Activated CD8-positive, alpha-beta memory T cell treated with anti-CD3 and anti-CD28 coated beads for 1 hour (primary cell): ENCODE measurements at places on chromosomes 6 and 20.

- no peak for DNase-seq
These were observed 30.9 kb downstream of the FIG4 start for GRCh38 chr6:109722011-109722410.

DNA sequence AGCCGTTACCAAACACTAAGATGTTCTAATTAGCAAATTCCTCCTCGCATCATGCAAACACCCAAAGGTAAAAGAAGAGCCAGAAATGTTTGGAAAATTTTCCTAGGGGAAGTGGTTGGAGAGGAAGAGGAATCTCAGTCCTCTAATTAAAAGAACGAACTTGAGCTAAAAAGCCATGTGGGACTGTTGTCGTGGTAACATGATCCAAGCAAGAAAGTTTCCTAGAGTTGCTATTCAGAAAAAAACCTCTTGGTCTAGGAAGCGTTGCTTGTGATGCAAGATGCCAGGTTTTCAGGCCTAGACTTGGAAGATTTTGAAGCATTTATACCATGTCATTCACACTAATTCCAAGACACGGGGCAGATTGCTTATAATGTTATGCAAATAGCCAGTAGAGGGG lies 106.8 kb upstream of the DOK5 start:
- DNase-seq: no peak

- DNase-seq: no peak
These were observed 3.9 kb upstream of the KCNS1 start for GRCh38 chr20:45104786-45105185.

GRCh38 chr20:33963751-33964150 lies 30.0 kb upstream of the RALY start:
- DNase-seq: no peak

DNA sequence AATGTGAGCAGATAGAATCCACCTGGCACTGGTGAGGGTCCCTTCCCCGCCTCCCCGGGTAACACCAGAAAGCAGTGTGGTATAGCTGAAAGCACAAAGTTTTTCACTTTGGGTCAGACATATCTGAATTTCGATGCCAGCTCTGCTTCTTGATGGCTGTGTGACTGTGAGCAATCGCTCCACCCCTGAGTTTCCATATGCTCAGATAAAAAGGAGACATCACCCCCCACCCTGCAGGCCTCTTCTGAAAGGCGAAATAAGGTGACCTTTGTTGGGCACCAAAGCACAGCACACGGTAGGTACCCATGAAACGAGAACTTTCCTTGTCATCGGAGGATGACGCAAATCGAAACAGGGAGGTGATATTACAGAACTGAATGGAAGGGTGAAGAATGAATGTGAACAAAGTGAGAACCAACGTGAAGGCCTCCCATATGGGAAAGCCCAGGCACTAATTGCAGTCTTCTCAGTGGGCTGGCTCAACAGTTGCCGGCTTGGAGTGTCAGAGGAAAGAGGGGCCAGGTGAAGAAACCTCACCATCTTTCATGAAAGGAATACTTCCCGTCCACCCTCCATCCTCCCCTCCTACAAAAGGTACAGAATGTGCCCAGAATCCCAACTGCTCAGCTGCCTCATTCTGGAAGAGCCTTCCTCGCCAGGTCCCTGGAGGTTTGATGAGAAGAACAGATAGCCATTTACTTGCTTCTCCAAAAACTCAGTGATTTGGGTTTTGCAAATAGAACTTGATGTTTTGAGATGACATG lies 61.8 kb downstream of the NFATC2 start:
- no peak for DNase-seq

DNA sequence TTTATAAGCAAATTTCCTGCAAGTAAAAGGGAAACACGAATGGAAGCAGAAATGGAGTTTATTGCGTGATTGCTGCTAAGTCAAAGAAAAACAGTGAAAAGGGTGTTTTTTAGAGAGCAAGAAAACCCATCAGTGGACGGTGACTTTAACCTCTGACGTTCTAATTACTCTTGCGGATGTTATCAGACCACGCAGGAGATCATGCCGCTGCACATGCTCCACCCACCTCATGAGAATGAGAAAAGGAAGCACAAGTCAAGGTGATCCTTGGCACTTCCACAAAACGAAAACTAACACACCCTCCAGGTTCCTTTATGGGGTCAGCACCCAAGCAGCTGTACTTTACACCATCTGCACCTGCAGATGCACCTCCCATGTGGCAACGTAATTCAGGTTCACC lies 45.0 kb downstream of the LYRM4 start:
- no peak for DNase-seq

- no peak for DNase-seq
These were observed 9.0 kb downstream of the NFATC2 start for GRCh38 chr20:51533291-51534172.

DNA sequence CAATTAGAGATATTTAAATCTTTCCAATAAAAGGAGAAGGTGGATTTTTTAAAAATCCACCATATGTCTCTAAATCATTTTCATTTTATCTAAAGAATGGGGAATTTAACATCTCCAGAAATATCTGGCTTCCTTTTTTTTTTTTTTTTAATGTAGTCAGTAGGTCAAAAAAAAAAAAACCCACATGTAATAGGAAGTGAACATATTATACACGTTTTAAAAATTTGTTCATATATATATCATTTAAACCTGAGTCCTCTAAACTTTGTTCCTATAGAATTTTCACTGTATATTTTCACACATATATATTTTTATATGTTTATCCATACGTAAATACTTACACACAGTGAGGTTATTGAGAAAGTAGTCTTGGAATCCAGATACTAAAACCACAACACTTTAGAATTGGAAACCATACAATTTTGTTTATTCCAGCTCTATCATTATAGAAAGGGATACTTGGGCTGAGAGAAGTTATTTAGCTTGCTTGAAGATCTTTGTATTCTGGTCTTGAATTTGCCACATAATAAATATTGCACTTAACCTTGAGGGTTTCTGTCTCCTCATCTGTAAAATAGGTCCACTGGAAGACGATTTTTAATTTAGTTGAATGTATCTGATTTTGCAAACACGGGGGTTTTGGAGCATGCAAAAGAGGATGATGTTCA lies 62.1 kb upstream of the ZNF217 start:
- no peak for DNase-seq

GRCh38 chr6:141539617-141540016 lies 593.1 kb upstream of the GJE1 start:
- no peak for DNase-seq

DNA sequence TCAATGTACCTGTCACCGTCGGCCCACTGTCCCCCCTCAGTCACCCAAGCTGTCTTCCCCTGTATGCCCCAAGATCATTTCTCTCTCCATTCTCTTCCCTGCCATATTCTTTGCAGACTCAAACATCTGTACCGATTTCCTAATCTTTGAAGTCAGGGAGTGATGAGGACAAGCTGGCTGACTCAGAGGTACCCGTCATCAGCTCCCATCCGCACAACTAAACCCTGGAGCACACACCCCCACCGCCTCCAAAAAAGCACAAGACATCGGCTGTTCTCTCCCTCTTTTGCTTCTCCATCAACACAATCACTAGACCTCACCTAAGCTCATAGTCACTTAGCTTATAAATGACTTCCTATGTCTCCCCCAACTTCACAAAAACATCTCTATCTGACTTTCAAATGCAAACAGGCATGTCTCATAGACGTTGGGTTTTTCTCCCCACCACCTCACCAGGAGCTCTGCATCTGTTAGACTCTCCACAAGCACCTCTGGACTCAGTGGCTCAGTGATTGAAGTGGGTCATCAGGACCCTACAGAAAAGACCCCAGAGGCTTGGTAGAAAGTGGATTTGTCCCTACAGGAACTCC lies 11.5 kb upstream of the NFATC2 start:
- no peak for DNase-seq

DNA sequence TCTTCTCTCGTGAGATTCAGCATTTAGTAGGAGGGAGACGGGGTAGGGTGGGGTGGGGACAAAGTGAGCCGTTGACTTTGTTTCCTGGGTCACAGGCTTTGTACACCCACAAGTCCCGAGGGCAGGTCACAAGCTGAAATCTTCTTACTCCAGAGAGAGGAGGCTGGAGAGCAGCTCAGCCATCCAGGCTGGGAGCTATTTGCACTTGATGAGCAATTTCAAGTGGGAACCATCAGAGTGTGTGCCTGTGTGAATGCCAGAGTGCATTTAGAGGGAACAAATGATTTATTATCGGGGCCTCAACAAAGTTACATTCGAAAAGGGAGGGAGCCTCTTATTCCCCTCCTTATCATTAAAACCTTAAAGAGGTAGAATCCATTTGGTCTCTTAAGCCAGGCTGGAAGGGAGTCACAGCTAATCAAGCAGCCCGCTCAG lies 155.7 kb upstream of the JARID2 start:
- DNase-seq: no peak

GRCh38 chr20:61387204-61387953 lies 135.3 kb downstream of the CDH4 start:
- DNase-seq: no peak

DNA sequence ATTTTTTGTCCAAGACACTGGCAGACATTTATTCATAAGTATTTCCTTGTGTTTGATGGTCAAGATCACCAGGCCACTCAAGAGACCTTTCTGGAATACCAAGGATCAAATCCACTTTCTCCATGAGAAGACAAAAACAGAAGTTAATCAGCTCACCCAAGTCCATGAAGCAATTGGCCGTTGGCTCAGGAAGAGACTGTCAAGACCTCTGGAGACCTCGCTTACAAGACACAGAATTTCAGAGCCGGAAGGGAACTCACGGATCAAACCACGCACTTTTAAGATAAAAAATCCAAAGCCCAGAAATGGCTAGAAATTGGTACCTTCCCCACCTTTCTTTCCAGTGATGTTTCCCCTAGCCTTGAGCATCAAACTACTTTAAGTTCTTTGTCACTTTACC lies 3.3 kb downstream of the TRERF1 start:
- no peak for DNase-seq

DNA sequence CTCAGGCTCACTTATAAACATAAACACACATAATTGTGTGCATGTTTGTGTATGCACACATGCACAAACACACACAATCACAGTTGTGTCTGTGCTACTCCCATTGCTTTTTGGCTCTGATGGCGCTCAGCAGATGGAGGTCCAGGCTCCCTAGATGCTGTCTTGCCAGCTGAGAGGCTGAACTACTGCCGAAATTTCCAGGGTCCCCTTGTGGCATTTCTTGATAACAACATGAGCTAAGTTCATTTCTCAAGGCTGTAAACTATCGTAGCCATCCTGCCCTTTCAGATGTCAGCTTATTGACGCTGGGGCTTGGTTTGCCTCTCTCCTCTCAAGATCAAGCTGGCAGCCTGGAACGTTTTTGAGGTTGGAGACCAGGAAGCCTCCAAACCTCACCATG lies 313.9 kb upstream of the RNF24 start:
- no peak for DNase-seq

GRCh38 chr6:88358846-88359245 lies 192.7 kb upstream of the CNR1 start:
- DNase-seq: no peak

DNA sequence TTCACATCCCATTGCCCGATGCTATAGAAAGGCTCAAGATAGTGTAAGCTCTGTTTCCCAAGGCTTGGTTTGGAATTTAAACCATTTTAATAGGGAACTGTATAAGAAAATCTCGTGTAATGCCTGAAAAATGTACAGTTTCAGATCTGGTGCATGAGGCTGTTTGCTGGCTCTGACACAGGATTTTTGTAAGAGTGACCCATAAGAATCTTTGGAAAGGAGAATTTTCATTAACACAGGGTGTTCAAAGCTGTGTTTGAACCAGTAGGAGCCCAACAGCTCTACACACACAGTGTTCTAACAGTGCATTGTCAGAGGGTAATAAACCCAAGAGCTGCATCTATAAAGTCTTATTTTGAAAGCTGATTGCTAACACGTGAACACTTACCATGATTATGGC lies 293.5 kb downstream of the PRL start:
- no peak for DNase-seq

- DNase-seq: no peak
These were observed 51.2 kb upstream of the RALGAPA2 start for GRCh38 chr20:20763650-20764049.

DNA sequence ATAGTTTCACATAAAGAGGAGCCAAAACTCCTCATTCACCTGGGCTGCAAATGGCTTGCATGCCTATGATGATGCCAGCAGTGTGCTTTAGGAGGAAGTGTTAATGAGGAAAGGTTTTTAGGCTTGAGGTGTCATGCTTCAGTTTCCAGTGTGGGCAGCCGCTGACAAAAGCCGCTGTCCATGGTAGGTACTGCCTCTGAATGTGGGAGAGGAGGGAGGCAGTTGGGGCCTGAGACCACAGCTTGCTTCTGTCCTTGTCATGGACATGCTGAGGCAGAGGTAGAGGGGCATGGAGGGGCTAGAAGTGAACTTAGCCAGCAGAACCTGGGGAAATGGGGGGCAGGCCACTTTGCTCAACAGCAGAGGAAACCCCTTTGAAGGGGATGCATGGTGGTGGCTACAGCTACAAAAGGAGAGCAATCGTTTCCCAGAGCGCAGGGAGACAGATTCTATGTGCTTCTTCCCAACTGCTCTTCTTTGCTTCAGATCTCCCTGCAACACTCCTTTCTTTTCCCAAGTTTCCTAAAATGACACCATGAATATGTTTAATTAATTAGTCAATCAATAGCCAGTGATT lies 372.1 kb upstream of the CNR1 start:
- DNase-seq: no peak

GRCh38 chr6:106194949-106195921 lies 109.1 kb downstream of the PRDM1 start:
- DNase-seq: no peak

- peak; percentile 15 for DNase-seq
These were observed 8.0 kb downstream of the MYLIP start for GRCh38 chr6:16136621-16137450.

DNA sequence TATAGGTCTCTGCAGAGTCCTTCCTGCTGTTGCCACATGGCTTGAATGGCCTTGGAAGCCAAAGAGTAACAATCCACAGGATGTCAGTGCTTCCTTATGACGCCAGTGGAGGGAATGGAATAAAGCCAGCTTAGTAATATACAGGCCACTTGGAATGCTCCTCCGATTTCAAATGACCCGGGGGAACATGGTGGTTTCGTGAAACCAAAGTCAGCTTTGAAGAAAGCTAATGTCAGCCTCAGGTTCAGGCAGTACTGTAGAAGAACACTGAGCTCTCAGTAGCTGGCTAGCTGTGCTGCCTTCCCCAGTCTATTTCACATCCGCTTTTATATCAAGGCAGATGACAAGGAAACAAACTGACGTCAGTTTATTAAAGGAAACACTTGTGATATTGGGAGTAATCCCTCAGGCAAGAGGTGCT lies 189.1 kb downstream of the DTNBP1 start:
- DNase-seq: no peak

DNA sequence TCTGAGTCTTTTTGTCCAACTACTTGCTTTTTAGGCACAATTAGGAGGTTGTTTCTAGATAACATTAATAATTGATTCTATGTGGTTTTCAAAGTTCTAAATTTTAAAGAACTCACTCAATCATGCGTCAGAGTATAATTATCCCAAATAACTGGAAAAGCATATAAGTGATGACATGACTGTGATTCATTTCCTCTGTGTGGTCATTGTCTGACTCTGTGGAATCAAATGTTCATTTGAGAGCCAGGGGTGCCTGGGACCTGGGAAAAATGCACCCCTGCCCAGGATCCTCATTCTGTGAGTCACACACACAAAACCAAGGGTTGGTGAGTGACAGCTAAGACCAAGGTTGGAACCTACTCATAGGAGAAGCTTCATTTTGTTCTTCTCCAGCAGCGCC lies 127.1 kb upstream of the MLIP start:
- DNase-seq: no peak
